ENCODE measurements at places on chromosomes 7 and 10.

GRCh38 chr7:132187869-132188789 lies 388.1 kb downstream of the PLXNA4 start:
- no peak for DNase-seq

DNA sequence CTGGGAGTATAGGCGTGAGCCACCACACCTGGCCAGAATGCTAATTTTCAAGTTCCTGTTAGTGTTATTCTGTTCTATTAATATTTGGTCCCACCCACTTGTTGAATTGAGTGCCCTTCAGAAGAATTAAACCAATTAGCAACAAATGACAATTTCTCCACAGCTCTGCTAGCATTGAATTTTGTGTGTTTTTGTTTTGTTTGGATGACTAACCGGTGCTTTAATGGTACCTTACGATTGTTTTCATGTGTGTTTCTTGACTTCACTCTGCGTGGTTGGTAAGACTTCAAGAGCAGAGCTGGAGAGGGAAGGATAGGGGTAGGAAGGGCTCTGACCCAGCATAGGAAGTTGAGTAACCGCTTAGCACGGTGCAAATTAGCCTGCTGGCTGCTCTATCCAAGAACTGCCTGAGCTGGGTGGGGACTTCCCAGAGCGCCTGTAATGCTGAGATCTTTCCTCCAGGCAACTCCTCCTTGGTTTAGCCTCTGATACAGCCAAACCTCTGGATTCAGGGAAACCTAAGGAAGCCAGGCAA lies 4.6 kb downstream of the ARPC1B start:
- no peak for DNase-seq

GRCh38 chr7:114718861-114719260 lies 203.0 kb upstream of the MDFIC start:
- no peak for DNase-seq

DNA sequence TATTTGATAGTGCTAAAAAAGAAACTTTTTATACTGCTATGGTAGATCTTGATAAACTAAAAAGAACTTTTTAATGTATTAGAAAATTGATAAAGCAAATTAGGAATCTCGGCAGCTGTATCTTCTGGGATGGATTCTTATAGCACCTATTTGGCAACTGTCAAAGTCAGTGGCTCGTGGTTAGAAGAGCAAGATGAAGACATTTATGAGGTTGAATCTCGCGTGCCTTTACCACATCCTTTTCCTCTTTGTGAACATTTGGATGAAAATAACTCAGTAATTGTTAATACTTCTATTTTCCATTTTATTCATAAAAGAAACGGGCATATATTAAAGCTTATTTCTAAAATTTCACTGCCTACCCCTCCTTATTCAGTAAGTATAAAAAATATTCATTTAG lies 76.2 kb downstream of the CYP51A1 start:
- no peak for DNase-seq
